ENCODE measurements at places on chromosomes 5 and 9. TPM values are rescaled to one million over a fixed set of nuclear protein-coding genes. Genes with fewer than 3 reads are reported as not detected.

DNA sequence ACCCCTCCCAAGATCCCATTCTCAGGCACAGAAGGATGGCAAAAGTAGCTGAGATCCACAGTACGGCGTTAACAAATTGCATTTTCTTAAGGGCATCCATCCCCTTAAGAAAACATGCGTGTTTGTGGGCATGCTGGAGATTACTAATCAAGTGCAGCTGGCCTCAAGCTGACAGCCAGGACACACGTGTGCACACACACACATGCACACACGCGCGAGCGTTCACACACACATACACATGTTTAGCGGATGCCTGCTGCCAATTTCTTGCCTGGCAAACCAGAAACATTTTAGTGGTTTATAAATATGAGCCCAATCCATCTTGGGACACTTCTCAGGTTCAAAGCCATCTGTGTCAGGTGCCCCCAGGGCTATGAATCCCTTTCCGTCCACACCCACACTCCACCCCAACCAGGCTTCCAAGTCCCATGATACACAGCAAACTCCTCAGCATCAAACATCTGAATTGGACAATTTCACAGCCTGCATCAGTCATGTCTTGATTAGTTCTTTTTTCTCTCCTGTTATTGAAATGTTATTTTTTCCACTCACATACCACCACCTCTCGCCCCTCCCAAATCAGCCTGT lies 23.5 kb upstream of the SMIM23 start:
- H3K27ac ChIP-seq = no peak overlapping the region
- H3K4me1 ChIP-seq = no peaks in the 10 kb centered on the region
- H3K27me3 ChIP-seq = no peaks in the 10 kb centered on the region
- H3K4me3 ChIP-seq = no peak overlapping the region
- no peak for DNase-seq

GRCh38 chr5:167143716-167144115 lies 1147.7 kb upstream of the WWC1 start:
- no peak overlapping the region for H3K27ac ChIP-seq
- H3K27me3 ChIP-seq = no peaks in the 10 kb centered on the region
- H3K4me1 ChIP-seq = no peaks in the 10 kb centered on the region
- H3K4me3 ChIP-seq = no peak overlapping the region
- DNase-seq = no peak
- H3K36me3 ChIP-seq = no peaks in the 10 kb centered on the region

Gene SHISAL2B
- not detected for total RNA-seq

Gene SVEP1
- total RNA-seq = 14.1 TPM

DNA sequence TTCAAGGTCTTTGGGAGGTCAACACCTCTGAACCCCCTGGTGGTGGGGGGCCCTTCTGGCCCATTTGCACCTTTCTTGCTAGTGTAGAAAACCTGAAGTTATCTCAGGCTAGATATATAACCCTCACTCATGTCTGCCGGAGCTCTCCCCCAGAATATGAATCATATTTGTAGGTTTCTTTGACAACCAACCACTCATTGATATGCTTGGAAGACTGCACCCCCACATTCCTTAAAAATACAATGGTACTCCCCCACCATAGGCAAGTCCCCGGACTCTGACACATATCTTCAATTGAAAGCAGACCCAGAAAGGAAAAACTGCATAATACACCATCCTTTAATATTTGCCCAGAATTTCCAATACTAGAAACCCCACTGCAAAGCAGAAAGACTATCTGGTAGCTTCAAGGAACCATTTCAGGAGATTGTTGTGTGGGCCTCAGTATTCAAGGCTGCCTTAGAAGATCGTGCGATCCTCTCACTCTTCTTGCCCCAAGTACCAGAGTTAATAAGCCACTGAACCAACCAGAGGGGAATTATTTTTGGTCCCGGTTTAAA lies 978 bp upstream of the UBE2B start:
- DNase-seq = no peak
- peak overlapping the region; percentile 98 for H3K27ac ChIP-seq
- H3K4me3 ChIP-seq = no peak overlapping the region
- H3K4me1 ChIP-seq = peaks cover 19% of the 10 kb centered on the region
- H3K36me3 ChIP-seq = no peaks in the 10 kb centered on the region
- H3K27me3 ChIP-seq = no peaks in the 10 kb centered on the region

Gene FBXL7
- 11.8 TPM for total RNA-seq

Gene PCDHB3
- 0.81 TPM for total RNA-seq

GRCh38 chr9:115524453-115525059 lies 406.6 kb upstream of the TNC start:
- H3K4me3 ChIP-seq = no peak overlapping the region
- no peaks in the 10 kb centered on the region for H3K27me3 ChIP-seq
- no peak for DNase-seq
- no peaks in the 10 kb centered on the region for H3K36me3 ChIP-seq

Measured in thyroid gland (tissue), 4 donors.